NCI-H1694 treated with DMSO at 0.1 percent for 48 hours (cell line): ENCODE measurements at places on chromosomes 5 and 9.

GRCh38 chr9:87401681-87402080 is 96.0 kb upstream of the DAPK1 start:
- no peak for DNase-seq

- no peak for DNase-seq
Observed at GRCh38 chr9:130935648-130936271, 3.3 kb downstream of the FIBCD1 start.

GRCh38 chr5:170257370-170257769 is 24.6 kb downstream of the C5orf58 start:
- DNase-seq: no peak

- DNase-seq: no peak
Observed at GRCh38 chr5:22596404-22596970, 256.7 kb downstream of the CDH12 start.

GRCh38 chr5:124860291-124860655 is 113.8 kb upstream of the ZNF608 start:
- DNase-seq: no peak

DNA sequence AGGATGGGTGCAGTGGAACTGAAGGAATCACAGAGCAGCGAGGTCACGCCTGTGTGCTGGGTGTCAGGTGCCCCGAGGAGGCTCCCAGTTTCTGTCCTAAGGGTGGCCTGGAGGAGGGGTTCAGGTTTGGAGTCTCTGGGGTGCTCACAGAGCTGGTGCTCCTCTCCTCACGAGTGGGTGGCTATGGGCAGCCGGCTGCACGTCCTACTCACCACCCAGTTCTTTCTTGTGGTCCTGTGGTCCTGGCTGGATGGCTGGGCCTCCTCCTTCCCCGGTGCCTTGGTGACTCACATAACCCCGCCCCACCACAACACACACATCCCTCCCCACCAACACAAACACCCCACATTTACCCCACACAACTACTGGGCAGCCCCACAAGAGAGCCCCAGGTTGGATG is 9.9 kb upstream of the PTGS1 start:
- no peak for DNase-seq
